ENCODE measurements at places on chromosomes 1 and 21.

- DNase-seq, result peak; percentile 68
Observed at GRCh38 chr1:112508278-112509004, at the start of gene WNT2B. Gene WNT2B (plus strand): TSS chr1:112508965. CDS start chr1:112509263, 298 bp downstream.

DNA sequence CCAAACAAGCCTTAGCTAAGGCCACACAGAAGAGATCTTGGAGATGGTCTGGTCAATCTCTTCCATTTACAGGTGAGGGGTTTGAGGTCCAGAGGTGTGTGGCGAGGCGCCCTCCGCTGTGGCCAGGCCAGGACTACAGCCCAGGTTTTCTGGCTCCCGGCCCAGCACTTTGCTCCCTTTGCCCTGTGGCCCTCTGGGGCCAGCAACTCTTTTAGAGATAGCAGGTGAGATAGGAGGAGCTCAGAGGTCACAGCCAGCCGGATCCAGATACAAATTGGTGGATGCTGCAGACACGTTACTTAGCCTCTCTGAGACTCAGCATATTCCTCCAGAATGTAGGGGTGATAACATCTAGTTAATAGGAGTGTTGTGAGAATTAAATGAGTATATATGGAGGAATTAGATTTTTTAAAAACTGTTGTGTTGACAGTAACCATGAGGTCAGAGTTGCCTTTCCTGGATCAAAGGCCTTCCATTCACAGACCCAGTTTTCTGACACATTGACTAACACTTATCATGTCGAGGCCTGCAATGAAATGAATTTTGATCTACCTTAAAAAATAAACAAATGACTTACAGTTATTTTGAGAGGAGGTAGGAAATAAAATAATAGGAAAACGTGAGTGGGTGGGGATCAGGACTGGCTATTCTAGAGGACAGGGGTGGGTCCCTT is 16.6 kb downstream of the TEX35 start:
- DNase-seq, result no peak

DNA sequence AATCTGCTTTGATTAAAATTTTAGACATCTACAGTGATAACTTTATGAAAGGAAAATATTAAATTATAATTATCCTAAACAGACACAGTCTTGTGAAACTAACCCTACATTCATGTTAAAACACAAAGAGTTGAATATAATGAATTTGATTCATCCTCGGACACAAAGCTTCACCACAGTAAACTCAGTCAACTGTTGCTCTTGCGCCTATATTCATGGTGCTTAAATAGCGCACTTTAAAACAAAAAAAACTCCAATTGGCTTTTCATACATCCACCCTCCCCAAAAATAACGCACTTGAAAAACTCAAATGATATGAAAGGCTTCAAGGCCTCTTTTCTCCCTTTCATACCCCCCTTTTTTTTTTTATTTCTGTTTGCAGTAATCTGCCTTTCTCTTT is 260.3 kb downstream of the FAF1 start:
- DNase-seq, result no peak

DNA sequence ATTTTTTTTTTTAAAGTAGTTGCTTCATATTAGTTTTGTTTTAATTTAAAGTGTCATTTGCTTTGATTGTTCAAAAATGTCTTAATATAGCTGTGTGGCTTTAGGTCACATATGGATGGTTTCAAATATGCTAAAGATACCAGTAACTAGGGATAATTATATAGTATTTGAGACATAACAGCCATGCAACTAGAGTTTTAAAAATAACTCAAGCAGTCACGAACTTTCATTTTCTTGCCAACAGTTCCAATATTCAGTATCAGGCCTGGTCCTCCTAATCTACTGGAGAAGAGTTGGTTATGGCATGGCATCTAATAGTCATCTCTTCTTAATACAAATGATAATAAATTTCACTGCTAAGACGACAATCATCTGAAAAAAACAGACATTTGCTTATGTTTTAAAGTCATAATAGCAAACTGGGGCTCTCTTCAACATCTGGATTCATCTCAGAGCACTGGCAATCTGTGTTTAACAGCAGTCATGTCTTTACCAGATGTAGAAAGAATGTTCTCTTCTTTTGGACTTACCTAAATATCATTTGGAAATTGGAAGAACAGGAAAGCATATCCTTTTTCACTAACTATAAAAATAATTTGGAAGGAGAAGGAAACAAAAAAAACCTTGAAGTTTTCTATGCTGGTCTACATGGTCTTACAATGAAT is 24.1 kb upstream of the A3GALT2 start:
- DNase-seq, result no peak

- DNase-seq, result no peak
Observed at GRCh38 chr1:46002551-46003150, 129.8 kb downstream of the PIK3R3 start.

DNA sequence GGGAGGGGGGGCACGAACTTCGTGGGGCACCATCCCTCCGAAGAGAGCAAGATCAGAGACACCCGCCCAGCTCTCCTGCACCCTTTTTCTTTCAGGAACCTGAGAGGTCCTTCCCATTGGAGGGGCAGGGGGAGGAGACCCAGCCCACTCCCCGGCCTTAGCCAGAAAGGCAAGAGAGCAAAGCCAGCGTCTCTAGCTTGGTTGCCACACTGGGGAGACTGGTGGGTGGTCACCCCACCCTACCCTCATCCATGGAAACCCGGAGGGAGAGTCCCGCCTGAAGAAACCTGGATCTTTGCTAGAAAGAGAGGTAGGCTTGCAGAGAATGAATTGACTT is 246 bp downstream of the ATP2B4 start:
- DNase-seq, result no peak

DNA sequence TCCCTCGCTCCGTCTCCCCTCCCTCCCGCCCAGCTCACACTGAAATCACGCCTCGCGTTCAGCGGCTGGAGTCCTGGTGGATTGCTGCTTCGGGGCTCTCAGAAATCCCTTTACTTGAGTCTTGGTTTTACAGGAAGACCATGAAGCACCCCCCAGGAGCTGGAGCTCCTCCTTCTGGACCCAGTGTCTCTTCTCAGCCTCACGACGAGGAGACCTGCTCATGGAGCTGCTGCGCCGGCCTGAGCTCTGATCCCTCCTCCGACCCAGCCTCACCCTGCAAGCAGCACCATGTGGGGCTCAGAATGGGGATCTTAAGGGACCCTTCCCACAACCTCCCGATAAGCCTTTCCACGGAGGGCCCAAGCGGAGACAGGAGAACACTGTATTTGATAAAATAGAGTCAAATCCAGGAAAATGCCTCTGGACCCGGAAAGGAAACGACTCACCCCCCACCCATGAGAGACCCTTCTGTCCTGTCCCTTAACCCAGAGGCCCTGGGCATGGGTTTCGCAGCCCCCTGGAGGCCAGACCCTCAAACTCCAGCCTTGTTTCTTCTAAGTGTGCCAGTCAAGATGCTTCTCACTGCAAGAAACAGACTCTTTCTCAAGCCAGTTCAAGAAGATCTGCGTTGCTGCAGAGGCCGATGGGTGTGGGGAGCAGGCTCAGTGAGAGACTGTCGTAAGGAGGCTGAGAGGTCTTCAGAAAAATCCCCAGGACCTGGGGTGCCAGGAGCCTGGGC is 26.1 kb downstream of the PDE9A start:
- DNase-seq, result no peak

- DNase-seq, result no peak
Observed at GRCh38 chr1:28027660-28028059, 60.8 kb downstream of the EYA3 start.

DNA sequence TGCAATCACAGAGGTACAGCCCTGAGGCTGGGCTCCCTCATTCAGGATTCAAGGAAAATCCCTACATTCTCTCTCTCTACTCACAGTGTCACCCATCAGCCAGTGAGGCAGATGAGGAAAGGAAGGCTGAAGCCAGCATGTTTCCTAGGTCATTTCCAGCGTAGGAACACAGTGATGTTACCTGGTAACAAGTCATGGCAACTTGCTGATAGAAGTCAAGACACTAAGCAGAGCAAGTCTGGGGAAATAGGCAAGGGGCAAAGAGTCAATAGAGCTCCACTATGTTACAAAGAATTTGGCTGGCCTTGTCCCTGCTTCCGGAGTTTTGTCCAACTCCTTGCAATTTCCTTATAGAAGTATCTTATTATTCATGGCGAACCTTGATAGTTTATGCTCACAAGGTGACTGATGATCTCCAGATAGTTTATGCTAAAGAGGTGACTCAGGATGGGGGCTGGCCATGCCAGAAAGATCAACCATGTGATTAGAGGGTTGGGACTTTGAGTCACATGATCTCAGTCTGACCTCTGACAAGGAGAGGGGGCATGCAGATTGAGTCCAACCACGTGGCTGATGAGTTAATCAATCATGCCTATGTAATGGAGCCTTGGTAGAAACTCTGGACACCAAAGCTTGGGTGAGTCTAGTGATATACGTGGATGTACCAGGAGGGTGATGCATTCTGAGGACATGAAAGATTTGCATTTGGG is 51.1 kb downstream of the SUSD4 start:
- no peak for DNase-seq

DNA sequence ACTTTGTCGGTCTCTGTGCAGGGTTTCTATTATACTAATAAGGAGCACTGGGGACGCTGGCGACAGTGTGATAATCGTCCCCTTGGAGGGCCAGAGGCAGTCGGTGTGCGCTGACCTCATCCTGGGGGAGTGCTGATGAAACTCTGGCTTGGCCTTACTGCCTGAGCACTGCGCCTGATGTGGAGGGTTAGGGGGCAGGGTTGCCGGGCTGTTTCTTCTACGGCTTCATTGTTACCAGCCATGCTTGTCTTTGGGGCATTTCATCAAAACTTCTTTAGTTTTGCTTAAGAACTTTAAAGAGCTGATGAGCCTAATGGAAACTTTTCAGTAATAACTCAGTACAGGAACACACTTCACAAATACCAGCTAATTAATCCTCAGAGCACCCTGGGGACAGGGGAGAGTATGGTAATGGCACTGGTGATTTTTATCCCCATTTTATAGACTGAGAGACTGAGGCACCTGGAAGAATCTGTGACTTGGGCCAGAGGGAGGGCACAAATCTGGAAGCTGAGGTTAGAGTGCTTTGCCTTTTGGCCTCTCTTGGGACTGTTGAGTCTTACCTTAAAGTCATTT is 81.8 kb downstream of the PEX14 start:
- DNase-seq, result no peak

DNA sequence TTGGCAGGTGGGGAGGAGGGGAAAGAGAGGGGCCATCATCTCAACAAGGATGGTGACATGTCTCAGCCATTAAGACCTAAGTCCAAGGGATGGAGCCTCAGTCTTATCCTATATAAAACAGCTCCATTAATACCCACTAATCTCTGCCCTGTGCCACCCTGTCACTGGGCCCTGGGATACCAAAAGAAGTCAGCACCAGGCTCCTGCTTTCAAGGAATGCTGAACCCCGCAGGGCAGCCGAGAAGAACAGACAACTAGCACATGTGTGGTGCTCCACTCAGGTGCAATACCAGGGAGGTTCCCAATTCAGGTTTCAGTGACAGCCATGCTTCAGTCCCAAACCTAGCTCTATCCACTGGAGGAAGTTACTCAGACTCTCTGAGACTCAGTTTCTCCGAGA is 128.4 kb downstream of the GRIK3 start:
- DNase-seq, result no peak

DNA sequence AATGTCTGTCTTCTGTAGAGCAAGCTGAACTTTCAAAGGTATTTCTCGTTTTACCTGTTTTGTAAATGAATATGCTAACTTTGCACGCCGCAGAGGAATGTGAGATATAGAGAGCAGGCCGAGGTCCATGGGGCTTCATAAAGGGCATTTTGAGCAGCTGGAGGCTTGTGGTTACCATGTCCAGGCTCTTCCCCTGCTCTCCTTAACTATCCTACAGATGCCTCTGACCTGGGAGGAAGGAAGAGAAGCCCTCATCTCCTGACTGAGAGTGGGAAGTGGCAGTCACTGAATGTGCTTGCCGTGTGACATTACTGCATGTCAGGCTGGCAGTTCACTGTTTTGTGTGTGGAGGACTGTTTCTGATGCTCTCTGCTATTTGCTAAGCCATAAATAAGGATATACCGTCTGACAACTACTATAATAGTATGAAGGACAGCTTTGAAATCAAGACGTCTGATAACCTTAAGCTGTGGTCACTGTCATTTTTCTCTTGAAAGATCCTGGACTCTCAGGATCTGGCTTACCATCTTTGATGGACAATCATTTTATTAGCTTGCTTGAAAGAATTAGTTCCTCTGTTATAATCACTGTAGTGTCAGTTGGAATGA is 92.2 kb downstream of the DYRK1A start:
- no peak for DNase-seq

GRCh38 chr1:116842654-116843053 is 67.1 kb upstream of the PTGFRN start:
- DNase-seq, result no peak

- DNase-seq, result peak; percentile 88
Observed at GRCh38 chr1:16243936-16244649, 7.1 kb upstream of the CPLANE2 start.

GRCh38 chr1:223774134-223774814 is 61.9 kb downstream of the CAPN2 start:
- DNase-seq, result no peak

GRCh38 chr1:14338509-14338908 is 260.0 kb upstream of the KAZN start:
- no peak for DNase-seq

- DNase-seq, result peak; percentile 13
Observed at GRCh38 chr1:53560581-53561502, 101.6 kb downstream of the DMRTB1 start.

GRCh38 chr1:201103666-201104065 is 8.6 kb downstream of the CACNA1S start:
- no peak for DNase-seq

GRCh38 chr1:236692128-236692527 is 5.8 kb downstream of the ACTN2 start:
- DNase-seq, result no peak

DNA sequence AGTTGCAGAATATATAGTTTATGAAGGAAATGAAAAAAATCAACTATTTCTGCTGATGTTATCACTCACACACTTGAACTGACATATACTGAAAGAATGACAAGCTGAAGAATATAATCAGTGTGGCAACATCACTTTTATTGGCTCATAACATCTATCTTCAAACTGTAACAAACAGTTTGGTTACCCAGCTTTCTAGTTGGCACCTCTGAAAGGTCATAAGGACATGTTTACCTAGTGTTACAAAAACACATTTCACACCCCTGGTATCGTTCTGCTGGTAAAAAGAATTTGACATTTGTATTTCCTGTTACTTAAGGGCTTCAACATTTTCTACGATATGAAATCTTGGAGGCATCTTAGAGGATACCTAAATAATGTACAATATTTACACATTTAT is 1267.0 kb upstream of the NCAM2 start:
- DNase-seq, result no peak

GRCh38 chr1:217333939-217334338 is 297.0 kb downstream of the GPATCH2 start:
- no peak for DNase-seq

GRCh38 chr1:20233866-20234265 is 47.5 kb upstream of the PLA2G2C start:
- no peak for DNase-seq

GRCh38 chr1:8257621-8258020 is 60.3 kb upstream of the SLC45A1 start:
- DNase-seq, result no peak

- no peak for DNase-seq
Observed at GRCh38 chr1:15218287-15219279, 28.4 kb upstream of the FHAD1 start.

DNA sequence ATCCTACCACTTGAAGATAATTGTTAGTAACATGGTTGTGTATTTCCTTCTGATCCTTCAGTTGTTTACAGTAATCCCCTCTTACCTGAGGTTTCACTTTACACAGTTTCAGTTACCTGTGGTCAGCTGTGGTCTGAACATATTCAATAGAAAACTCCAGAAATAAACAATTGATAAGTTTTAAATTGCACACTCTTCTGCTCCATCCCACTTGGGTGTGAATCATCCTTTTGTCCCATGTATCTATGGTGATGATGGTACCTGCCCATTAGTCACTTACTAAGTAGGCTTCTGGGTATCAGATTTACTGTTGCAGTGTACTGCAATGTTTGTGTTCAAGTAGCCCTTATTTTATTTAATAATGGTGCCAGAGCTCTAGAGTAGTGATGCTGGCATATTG is 62.5 kb downstream of the OSBPL9 start:
- DNase-seq, result no peak
